ENCODE measurements at places on chromosomes 11 and 22. TPM values are rescaled to one million over a fixed set of nuclear protein-coding genes. Genes with fewer than 3 reads are reported as not detected.

PGA5 gene
- not detected for total RNA-seq

WNT7B gene
- not detected for total RNA-seq

CAVIN3 gene
- total RNA-seq, result 314 TPM

FOLR1 gene
- under 0.01 TPM for total RNA-seq

SMIM35 gene
- total RNA-seq, result not detected

TMEM126A gene
- 41.0 TPM for total RNA-seq

GPHA2 gene
- not detected for total RNA-seq

KRTAP5-2 gene
- total RNA-seq, result not detected

HTR3B gene
- not detected for total RNA-seq

MS4A3 gene
- not detected for total RNA-seq

INPPL1 gene
- 86.5 TPM for total RNA-seq

SH3BP1 gene
- 4.1 TPM for total RNA-seq

GSTT2B gene
- total RNA-seq, result 13.8 TPM

CHRM1 gene
- not detected for total RNA-seq

TMEM135 gene
- total RNA-seq, result 35.8 TPM
